ENCODE measurements at places on chromosomes 3 and 15.

GRCh38 chr15:38636597-38636996 lies 72.0 kb upstream of the RASGRP1 start:
- no peak for DNase-seq

DNA sequence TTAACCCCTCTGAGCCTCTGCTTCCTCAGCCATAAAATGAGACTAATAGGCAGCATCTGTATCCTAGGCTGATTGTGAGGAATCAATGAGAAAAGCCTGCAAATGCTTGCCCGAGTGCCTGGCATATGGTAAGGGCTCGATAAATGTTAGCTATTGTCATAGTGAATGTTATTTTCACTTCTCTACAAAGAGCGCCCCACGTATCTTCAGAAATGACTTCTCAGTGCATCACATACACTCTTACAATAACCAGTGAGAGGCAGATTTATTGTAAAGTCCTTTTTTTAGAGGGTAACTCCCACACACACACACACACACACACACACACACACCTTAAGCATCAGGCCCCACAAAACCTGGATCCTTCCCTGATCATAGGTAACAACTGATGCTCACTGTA lies 60.5 kb upstream of the SPATA12 start:
- DNase-seq: no peak

DNA sequence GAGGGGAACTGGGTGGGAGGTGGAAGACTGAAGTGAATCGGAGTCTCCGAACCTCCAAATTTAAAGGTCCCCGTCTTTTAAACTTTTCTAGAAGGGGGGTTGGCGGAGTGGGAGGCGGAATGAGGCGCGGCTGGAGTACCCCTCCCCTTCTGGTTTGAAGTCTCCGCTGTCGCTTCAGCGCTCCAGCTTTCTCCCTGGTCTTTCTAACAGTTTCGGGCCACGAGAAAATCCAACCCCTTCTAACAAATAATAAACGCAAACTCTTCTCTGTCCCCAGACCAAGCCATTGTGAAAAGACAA lies 2.5 kb upstream of the MECOM start:
- DNase-seq: no peak

GRCh38 chr15:45862034-45862433 lies 227.2 kb downstream of the SQOR start:
- DNase-seq: no peak

GRCh38 chr3:30964612-30965011 lies 70.2 kb upstream of the GADL1 start:
- no peak for DNase-seq

DNA sequence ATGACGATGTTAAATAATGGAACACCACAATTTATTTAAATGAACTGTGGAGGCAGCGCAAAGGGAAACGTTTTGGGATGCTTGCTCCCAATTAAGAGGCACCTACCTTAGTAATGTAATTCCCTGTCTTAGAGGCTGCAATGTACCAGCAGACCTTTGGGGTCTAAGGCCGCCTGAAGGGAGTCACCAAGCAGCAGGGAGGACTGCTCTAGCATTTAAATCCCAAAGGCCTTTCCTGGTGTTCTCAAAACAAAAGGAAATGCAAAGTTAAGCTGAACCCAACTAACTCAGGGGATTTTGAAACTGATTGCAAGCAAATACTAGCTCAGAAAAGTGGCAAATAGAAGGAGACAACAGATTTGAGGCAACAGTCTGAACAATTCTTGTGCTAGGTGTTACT lies 510.8 kb downstream of the GABRG3 start:
- no peak for DNase-seq

GRCh38 chr3:160869825-160870224 lies 113.8 kb downstream of the PPM1L start:
- DNase-seq: no peak

DNA sequence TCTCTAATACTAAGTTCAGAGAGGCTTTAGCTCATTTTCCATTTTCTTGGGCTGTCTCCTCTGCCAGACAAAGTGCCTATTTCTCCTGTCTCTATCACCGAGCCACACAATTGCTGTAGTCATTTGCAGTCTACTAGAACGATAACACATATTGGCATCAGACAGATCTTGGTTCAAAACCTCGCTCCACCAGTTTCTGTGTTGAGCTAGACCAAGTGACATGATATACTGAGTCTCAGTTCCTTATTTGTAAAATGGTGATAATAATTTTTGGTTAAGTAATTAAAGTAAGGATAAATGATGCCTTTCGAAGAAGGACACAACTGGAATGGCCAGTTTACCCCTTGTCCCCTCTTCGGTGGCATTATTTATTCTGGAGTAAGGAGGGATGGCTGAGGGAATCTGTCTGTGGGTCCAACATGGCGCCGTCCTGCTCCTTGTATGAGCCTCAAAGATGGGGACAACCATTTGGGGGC lies 398 bp upstream of the RAB7A start:
- DNase-seq: no peak

GRCh38 chr3:194091141-194091540 lies 44.8 kb upstream of the HES1 start:
- DNase-seq: no peak

All from stimulated activated CD8-positive, alpha-beta memory T cell treated with anti-CD3 and anti-CD28 coated beads, Interleukin-7, amount 100 ng/mL, for 4 hours (primary cell).